ENCODE measurements at places on chromosomes 7 and 10.
A peak's percentile ranks its signal among the peaks of the same experiment; 100 is the strongest.

DNA sequence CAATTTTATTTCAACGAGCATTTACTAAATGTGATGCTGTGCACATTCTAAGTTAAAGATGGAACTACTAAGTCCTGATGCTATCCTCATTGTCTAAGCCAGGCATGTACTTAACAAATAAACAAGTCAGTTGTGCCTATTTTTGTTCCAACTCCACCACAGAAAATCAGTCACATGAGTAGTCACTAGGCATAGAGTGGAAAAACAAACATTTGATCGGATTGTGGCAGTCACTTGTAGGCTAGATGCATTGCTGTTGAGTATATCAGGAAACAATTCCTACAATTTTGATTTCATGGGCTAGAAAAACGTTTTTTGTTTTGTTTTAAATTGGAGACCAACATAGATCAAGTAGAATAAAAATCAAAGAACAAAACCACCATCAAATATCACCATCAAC, 177.6 kb upstream of the SLC25A13 start:
- no peak for DNase-seq

DNA sequence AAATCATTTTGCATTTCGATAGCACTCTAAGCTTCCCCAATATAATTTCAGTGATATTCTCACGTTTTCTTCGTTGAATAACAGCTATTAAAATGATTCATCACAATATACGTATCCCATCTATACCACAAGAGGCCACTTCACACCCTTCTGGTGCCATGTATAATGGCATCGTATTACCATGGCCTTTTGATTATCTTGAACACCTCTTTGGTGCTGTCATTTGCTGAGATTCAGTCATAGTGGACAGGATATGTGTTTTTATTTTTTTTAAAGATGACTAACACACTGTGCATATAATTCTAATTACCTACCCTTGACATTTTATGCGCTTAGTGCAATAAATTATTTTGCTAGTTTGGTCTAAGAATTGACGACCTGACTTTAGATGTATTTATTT, 6.7 kb upstream of the INSYN2A start:
- DNase-seq: no peak

- DNase-seq: no peak
Measured at GRCh38 chr7:91375378-91375777, 111.1 kb downstream of the FZD1 start.

DNA sequence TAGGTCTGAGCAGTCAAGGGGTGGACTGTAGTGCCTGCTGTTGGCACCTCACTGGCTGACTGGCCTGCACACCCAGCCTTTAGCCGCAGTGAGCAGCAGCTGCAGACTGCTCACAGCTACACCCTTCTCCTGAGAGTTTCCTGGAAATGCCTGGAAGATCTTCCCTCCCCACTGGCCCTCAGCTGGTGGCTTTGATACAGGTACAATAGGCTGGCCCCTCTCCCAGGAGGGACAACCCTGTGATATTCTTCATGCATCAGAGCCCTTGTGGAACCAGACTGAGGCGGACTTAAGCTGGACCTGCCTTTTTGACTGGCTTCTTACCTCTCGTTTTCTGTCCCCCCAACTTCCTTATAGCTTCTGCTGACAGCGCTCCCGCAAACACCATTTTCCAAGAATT, 6.4 kb downstream of the GCK start:
- no peak for DNase-seq

DNA sequence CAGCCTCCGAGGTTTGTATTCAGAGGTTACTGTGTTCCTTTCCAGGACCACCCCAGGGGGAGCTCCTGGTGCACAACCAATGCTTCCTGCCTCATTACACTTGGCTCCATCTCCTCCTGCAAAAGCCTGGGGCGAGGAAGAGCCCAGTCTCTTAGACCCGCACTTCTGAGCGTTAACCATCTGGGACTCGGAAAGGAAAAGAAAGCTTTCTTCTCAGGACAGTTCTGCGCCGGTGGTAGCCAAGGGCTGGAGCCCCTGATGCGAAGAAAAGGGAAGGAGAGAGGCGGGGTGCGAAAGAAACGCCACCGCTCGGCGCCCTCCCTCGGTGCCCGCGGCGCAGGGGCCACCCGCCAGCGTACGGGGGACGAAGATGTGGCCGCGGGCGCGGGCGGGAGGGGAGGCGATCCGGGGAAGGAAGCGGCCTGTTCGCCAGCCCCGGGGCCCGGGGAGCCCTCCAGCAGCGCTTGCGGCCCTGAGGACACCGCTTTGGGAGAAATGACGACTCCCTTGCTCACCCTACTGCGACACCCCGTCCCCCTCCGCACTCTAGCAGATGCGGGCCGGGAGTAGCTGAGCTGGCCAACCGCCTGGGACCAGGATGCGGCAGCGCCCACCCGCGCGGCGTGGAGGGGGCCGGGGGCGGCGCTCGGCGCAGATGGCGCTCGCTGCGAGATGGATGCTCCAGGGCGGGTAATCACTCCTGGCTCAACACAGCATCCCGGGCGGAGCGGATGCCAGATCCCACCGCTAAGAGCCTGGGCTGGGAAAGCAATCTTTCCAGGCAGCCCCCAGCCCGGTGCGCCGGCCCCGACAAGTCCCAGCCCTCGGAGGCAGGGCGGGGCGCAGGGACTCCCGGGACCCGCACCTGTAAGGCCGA, 1.3 kb downstream of the NRCAM start:
- no peak for DNase-seq

- no peak for DNase-seq
Measured at GRCh38 chr10:34758447-34758996, 56.6 kb downstream of the PARD3 start.

GRCh38 chr7:137942484-137943115, 59.3 kb downstream of the CREB3L2 start:
- no peak for DNase-seq

GRCh38 chr7:2084781-2085505, 147.8 kb downstream of the MAD1L1 start:
- no peak for DNase-seq

DNA sequence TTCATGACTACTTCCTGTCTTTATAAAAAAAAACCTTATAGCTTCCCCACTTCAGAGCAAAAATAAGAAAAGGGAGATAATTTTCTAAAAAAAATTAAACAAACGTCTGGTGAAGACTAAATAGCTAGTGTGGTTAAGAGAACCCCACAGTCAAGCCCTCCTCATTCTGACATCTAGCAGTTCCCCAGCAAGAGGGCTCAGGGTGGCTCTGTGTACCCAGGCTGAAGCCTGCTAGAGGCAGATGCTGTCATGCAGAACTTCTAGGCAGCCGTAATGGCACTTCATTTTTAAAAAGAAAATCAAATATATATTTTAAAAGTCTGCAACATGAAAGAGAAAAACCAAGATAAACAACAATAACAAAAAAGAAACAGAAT, 223.1 kb upstream of the KLF14 start:
- no peak for DNase-seq

GRCh38 chr7:5769571-5769970, 11.9 kb downstream of the RNF216 start:
- no peak for DNase-seq

GRCh38 chr10:119090026-119090795, 9.6 kb upstream of the EIF3A start:
- no peak for DNase-seq

DNA sequence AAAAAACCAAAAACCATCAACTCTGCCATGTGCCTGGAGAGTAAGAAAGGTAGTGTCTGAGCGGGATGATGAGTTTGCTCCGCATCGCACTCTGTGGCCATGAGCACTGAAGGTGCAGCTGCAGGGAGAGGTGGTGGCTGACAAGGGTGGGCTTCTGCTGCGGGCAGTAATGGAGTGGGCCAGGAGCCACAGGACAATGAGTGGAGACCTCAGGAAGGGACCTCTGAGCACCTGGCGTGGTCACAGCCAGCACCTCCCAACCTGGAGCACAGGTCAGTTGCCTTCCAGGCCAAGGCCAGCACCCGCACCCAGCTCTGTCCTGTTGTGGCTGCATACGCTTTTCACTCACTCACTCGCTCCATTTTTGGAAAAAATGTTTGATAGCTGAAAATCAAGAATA, 115.5 kb downstream of the ANKRD61 start:
- no peak for DNase-seq

DNA sequence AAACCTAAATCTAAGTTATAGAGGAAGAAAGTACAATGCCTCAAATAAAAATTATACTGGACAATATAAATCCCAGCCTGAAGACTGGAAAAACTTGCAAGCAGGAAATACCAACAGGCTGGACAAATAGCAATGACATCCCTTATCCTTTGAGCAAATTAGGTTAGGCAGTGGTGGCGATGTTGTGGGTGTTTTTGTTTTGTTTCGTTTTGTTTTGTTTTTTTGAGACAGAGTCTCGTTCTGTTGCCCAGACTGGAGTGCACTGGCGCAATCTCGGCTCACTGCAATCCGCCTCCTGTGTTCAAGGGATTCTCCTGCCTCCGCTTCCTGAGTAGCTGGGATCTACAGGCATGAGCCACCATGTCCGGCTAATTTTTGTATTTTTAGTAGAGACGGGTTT, 57.3 kb upstream of the TES start:
- no peak for DNase-seq

GRCh38 chr7:128150223-128150865, 90.7 kb upstream of the LEP start:
- no peak for DNase-seq

- no peak for DNase-seq
Measured at GRCh38 chr7:39408906-39409305, 157.3 kb upstream of the YAE1 start.

DNA sequence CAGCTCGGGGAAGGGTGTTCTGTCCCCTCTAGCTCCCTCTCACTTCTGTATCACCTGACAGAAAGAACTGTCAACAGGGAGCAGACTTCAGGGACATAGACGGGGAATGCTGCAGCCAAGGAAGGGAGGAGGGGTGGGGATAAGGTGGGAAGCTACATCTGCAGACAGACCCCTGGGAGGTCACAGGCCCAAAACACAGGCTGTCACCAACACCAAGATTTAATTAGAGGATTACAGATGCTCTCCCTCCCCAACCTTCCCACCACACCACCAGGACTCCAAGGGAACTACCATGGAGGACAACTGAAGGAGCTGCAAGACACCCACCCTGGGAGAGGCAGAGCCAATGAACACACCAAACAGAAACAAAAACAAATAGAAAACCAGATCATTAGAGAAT, 425.2 kb upstream of the VSTM2A start:
- DNase-seq: no peak

- no peak for DNase-seq
Measured at GRCh38 chr7:134527979-134528371, 608 bp downstream of the AKR1B10 start.

GRCh38 chr10:91307489-91307888, 87.0 kb downstream of the PCGF5 start:
- DNase-seq: no peak

- no peak for DNase-seq
Measured at GRCh38 chr10:19920075-19920726, 104.0 kb downstream of the PLXDC2 start.

DNA sequence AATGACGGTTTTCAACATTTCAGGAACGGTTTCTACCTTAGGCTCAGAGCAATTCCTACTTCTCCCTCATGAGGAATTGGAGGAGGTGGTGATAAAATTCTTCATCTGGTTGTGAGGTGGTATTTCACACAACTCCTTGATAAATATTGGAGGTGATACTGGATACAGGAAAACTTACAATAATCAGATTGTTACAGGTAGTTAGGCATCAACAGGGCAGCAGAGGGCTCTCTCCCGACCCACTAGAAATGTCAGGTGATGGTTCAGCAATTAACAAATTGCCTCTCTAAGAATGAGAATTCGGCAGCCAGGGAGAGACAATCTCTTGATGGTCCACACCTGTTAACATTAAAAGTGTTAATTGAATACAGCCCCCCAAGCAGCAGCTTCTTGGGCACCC, 22.6 kb downstream of the ZNF786 start:
- DNase-seq: no peak

GRCh38 chr7:99363286-99363685, 11.2 kb upstream of the ARPC1B start:
- DNase-seq: no peak

- DNase-seq: peak; percentile 55
Measured at GRCh38 chr10:70549962-70550458, 52.5 kb downstream of the PRF1 start.

GRCh38 chr10:75009426-75009825, 102.0 kb upstream of the SAMD8 start:
- no peak for DNase-seq

DNA sequence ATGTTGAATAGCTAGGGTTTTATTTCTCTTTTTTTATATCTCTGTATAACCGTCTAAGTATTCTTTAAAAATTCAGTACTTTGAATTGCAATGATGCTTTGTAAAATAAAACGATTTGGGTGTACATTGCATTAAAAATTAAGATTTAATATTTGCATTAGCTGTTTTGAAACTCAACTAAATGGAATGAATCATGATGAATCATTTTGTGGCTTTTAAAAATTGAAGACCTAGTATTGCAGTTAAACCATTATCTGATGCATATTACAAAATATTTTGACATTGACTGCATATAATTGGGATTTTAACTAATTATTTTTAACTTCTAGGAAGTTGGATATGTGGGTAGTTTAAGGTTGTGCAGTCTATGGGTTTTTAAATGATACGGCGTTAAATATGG, 314.0 kb downstream of the CDK14 start:
- no peak for DNase-seq

- DNase-seq: no peak
Measured at GRCh38 chr10:73956476-73957359, 41.2 kb upstream of the VCL start.

DNA sequence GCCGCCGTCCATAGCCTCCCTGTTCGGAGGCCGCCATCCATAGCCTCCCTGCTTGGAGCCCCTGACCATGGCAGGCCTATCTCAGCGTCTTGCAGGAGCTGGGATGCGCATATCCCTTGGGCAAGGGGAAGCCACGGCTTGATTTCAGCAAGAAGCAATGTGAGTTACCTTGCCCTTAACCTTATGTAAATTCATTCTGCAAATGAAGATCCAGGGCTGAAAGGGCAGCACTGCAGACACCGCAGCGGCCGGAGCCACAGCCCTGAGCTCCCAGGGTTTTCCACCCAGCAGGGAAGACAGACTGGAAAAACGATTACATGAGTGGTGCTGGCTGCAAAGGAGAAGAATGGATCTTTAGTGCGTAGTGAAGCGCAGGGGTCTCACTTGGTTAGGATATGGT, 95.8 kb downstream of the SEC61G start:
- DNase-seq: no peak
